Lower lobe of right lung (tissue), 2 donors: ENCODE measurements at places on chromosomes 6 and 20. TPM values are rescaled to one million over a fixed set of nuclear protein-coding genes. Genes with fewer than 3 reads are reported as not detected.

GGTLC1 gene
- 57.2 TPM for total RNA-seq

PPP1R3G gene
- total RNA-seq = 0.41 TPM

CFAP61 gene
- 8.6 TPM for total RNA-seq

PSORS1C1 gene
- 10.5 TPM for total RNA-seq

ZBP1 gene
- 5.8 TPM for total RNA-seq

FNDC11 gene
- 1.3 TPM for total RNA-seq

ENPP5 gene
- 11.4 TPM for total RNA-seq

FOXA2 gene
- 23.5 TPM for total RNA-seq

KIF6 gene
- 2.5 TPM for total RNA-seq

- no peak overlapping the region for H3K27ac ChIP-seq
- peak; percentile 46 for DNase-seq
- no peak overlapping the region for H3K4me3 ChIP-seq
Observed at GRCh38 chr6:331622-332521, 39.6 kb downstream of the DUSP22 start.

GRCh38 chr6:35967076-35967774 lies 46.3 kb upstream of the SRPK1 start:
- H3K27ac ChIP-seq = no peak overlapping the region
- H3K36me3 ChIP-seq = no peaks in the 10 kb centered on the region
- H3K4me1 ChIP-seq = no peaks in the 10 kb centered on the region
- DNase-seq = no peak

GRCh38 chr6:13438126-13438525 lies 49.3 kb downstream of the GFOD1 start:
- DNase-seq = no peak
- no peaks in the 10 kb centered on the region for H3K36me3 ChIP-seq
- no peaks in the 10 kb centered on the region for H3K27me3 ChIP-seq
- H3K4me1 ChIP-seq = peaks cover 42% of the 10 kb centered on the region
- H3K27ac ChIP-seq = no peak overlapping the region

DNA sequence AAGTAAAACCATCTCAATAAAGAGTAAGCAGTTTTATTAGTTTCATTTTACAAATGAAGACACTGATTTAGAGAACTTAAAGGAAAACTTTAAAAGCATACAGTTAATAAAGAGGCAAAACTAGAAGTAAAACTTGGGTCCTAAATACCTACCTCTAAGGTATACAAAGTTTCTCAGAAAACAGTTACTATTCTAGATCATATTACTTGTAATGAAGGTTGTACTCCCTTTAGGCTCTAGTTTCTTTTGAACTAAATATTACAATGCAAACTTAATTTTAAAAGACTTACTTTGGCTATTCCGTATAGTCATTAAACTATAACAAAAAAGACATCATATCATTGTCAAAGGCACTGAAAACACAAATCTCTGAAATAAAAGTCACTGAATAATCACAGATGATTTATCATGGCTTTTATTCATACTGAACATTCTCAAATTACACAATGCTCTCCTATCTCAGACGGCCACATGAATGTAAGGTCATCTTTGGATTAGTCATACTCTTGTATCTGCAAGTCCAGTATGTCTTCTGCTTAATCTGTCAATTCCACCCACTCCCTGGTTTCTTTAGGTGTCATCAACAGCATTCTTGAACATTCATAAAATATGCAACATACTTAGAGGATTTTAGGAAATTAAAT lies 361.6 kb upstream of the RUNX2 start:
- no peak for DNase-seq
- no peaks in the 10 kb centered on the region for H3K36me3 ChIP-seq
- H3K4me3 ChIP-seq = no peak overlapping the region
- H3K27ac ChIP-seq = no peak overlapping the region
- H3K27me3 ChIP-seq = no peaks in the 10 kb centered on the region

DNA sequence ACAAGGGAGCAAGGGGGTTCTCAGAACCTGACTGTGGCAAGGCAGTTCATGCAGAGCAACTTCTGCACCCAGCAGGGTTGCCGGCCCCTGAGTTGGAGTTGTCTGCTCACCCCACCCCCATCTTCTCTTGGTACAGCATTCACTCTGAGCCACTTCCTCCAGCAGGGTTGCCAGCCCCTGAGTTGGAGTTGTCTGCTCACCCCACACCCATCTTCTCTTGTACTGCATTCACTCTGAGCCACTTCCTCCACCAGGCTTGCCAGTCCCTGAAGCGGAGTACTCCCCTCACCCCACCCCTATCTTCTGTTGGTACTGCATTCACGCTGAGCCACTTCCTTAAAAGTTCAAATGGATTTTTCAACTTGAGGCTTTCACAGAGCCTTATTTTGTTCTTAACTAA lies 79.7 kb upstream of the SYNDIG1 start:
- H3K36me3 ChIP-seq = no peaks in the 10 kb centered on the region
- no peak overlapping the region for H3K27ac ChIP-seq
- peaks cover 6% of the 10 kb centered on the region for H3K27me3 ChIP-seq
- H3K4me1 ChIP-seq = no peaks in the 10 kb centered on the region
- no peak overlapping the region for H3K4me3 ChIP-seq

GRCh38 chr6:32271429-32271828 lies 47.6 kb upstream of the NOTCH4 start:
- no peak for DNase-seq
- H3K27me3 ChIP-seq = no peaks in the 10 kb centered on the region
- no peaks in the 10 kb centered on the region for H3K36me3 ChIP-seq
- no peaks in the 10 kb centered on the region for H3K4me1 ChIP-seq

- no peaks in the 10 kb centered on the region for H3K27me3 ChIP-seq
- H3K4me3 ChIP-seq = no peak overlapping the region
Observed at GRCh38 chr6:8432614-8433013, 2.7 kb downstream of the SLC35B3 start.

DNA sequence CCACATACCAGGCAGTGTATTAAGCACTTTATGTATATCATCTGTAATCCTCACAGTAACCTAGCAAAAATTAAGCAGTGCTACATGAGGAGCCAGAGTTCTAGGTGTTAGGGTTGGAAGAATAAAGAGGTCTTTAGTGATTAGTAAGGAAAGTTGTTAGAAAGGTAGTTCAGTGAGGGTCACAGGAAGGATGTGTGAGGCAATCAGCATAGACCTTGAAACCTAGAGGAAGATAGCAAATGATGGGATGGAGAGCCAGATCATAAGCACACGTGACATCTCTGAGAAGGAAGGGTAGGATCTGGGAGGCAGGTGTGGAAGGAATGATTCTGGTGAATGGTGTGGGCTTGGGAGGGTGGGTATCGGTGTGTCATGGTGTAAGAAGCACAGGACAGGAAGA lies 2.2 kb downstream of the KAT14 start:
- H3K4me1 ChIP-seq = peaks cover 16% of the 10 kb centered on the region
- H3K27ac ChIP-seq = no peak overlapping the region
- H3K4me3 ChIP-seq = no peak overlapping the region
- H3K36me3 ChIP-seq = peaks cover 27% of the 10 kb centered on the region
- H3K27me3 ChIP-seq = no peaks in the 10 kb centered on the region

GRCh38 chr20:3800256-3800877 lies 4.3 kb downstream of the CDC25B start:
- peak overlapping the region; percentile 83 for H3K27ac ChIP-seq
- H3K36me3 ChIP-seq = peaks cover 75% of the 10 kb centered on the region
- no peaks in the 10 kb centered on the region for H3K27me3 ChIP-seq
- H3K4me3 ChIP-seq = peak overlapping the region; percentile 14
- peaks cover 91% of the 10 kb centered on the region for H3K4me1 ChIP-seq

DNA sequence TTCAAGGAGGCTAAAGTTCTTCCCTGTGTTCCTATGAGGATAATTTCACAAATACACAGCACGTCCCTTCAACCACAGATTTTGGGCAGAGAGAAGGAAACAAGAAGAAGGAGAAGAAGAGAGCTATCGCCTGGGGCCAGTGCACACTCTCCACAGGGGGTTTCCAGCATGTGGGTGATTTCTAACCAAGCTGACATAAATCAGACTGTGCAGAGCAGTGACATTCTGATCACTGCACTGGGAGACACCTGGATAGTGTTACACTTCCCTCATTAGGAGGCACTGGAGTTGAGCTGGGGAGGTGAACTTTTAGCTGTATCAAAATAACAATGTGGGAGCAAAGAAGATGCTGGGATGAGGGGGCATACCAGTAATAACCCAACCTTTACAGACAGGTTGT lies 71.8 kb upstream of the CENPW start:
- no peak overlapping the region for H3K4me3 ChIP-seq
- no peak overlapping the region for H3K27ac ChIP-seq
- H3K27me3 ChIP-seq = no peaks in the 10 kb centered on the region
- DNase-seq = no peak
- H3K4me1 ChIP-seq = no peaks in the 10 kb centered on the region

- peaks cover 5% of the 10 kb centered on the region for H3K36me3 ChIP-seq
- no peak overlapping the region for H3K27ac ChIP-seq
- H3K27me3 ChIP-seq = no peaks in the 10 kb centered on the region
- peaks cover 68% of the 10 kb centered on the region for H3K4me1 ChIP-seq
- no peak for DNase-seq
Observed at GRCh38 chr6:144155529-144155928, 5.2 kb downstream of the STX11 start.

DNA sequence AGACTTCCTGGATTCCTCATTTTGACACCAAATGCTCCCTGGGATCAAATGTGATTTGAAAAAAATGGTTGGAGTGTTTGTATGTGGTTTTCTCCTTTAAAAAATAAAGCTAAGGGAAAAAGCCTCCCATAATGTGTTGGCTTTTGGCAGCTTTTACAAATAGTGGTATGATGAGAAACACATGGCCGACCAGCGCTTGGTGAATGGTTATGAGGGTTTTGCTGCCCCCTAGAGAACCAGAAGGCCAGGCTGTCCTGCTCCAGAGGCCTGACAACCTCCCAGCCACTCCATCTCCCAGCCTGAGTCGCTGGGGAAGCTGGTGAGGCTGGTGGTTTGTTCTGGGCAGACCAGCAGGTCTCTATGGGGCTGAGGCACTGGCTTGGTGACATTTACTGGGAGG lies 69.3 kb downstream of the CLIC5 start:
- H3K36me3 ChIP-seq = no peaks in the 10 kb centered on the region
- no peak overlapping the region for H3K27ac ChIP-seq
- no peaks in the 10 kb centered on the region for H3K27me3 ChIP-seq
- H3K4me1 ChIP-seq = peaks cover 12% of the 10 kb centered on the region

- no peaks in the 10 kb centered on the region for H3K27me3 ChIP-seq
- no peaks in the 10 kb centered on the region for H3K36me3 ChIP-seq
- H3K27ac ChIP-seq = no peak overlapping the region
- no peak overlapping the region for H3K4me3 ChIP-seq
- H3K4me1 ChIP-seq = peaks cover 5% of the 10 kb centered on the region
Observed at GRCh38 chr6:31763619-31763940, 1.1 kb downstream of the SAPCD1 start.

- no peak for DNase-seq
- peaks cover 5% of the 10 kb centered on the region for H3K4me1 ChIP-seq
- no peak overlapping the region for H3K27ac ChIP-seq
- H3K36me3 ChIP-seq = no peaks in the 10 kb centered on the region
- no peaks in the 10 kb centered on the region for H3K27me3 ChIP-seq
Observed at GRCh38 chr6:14754751-14755513, 490.9 kb upstream of the JARID2 start.

GRCh38 chr20:46307139-46307998 lies 929 bp downstream of the CDH22 start:
- no peak overlapping the region for H3K27ac ChIP-seq
- peak; percentile 72 for DNase-seq
- H3K4me1 ChIP-seq = peaks cover 11% of the 10 kb centered on the region
- H3K36me3 ChIP-seq = no peaks in the 10 kb centered on the region
- H3K27me3 ChIP-seq = peaks cover 87% of the 10 kb centered on the region
- peak overlapping the region; percentile 51 for H3K4me3 ChIP-seq

DNA sequence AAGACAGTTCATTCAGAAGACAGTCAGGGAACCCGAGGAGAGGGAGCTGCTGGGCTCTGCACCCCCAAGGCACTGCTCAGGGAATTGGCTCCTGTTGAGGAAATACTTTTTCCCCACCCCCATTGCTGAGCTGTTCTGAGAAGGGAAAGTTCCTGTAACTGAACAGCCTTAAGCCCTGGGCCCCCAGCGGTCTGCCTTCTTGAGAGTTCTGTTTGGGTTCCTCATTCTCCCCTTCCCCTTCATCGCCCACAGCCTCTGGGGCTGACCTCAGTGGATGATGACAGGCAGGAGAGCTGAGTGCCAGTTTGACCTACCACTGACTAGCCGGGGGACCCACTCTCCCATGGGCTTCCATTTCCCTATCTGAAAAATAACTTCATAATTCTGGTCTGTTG lies 10.7 kb downstream of the HCK start:
- peak; percentile 92 for DNase-seq
- peaks cover 12% of the 10 kb centered on the region for H3K4me1 ChIP-seq

DNA sequence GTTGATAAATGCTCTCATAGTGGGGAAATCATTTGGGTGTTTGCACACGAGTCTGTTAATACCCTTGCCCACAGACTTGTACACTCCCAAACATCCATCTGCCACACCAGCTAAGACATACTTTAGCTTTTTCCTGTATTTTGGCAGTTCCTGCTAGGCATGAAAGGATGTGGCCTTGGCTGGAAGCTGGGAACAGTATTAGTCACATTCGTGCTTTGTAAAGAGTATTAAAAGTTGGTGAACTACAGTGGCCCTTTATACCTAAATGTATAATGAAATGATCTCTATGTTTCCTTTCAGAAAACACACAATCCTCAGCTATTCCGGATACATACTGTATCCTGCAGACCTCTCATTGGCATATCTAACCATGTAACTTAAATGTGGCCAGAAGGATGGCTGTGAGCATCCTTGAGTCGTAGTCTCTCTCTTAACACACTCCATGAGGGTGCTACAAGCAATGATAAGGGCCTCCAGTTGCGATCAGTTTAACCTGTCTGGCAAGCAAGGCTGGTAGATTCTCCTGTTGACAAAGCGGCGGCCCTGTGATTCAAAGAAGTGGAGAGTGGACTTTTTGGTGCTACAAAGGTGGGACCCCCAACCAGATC lies 1.5 kb downstream of the LEMD2 start:
- no peaks in the 10 kb centered on the region for H3K27me3 ChIP-seq
- H3K36me3 ChIP-seq = peaks cover 37% of the 10 kb centered on the region
- peak overlapping the region; percentile 90 for H3K4me3 ChIP-seq
- no peak for DNase-seq
- peak overlapping the region; percentile 97 for H3K27ac ChIP-seq
- peaks cover 45% of the 10 kb centered on the region for H3K4me1 ChIP-seq

DNA sequence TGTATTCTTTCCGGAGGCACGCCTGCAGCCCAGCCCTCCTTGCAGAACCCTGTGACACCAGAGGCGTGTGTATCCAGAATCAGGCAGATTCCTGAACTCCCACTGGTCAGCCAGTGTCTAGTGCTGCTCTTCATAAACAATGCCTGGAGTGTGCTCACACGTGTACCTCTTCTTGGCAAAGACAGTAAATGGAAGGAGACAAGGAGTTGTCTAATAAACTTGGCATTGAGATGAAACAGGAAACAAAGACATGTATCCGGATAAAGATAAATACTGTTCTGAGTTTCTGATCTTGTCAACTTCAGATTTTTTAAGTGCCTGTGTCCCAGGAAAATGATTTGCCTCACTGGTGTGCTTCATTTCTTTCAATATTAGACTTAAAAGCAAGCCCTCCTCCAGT lies 1.7 kb downstream of the RPS6KA2 start:
- H3K36me3 ChIP-seq = no peaks in the 10 kb centered on the region
- H3K4me3 ChIP-seq = peak overlapping the region; percentile 82
- H3K27ac ChIP-seq = peak overlapping the region; percentile 92
- no peak for DNase-seq
- peaks cover 59% of the 10 kb centered on the region for H3K4me1 ChIP-seq
